ENCODE measurements at places on chromosomes 4 and X.

- H3K4me1 ChIP-seq: no peaks in the 10 kb centered on the region
- no peak overlapping the region for H3K27ac ChIP-seq
- peak; percentile 34 for DNase-seq
- H3K27me3 ChIP-seq: no peaks in the 10 kb centered on the region
Observed at GRCh38 chrX:103716962-103717361, 6.3 kb downstream of the TMEM31 start.

GRCh38 chrX:38089173-38089982 is 83.0 kb downstream of the SYTL5 start:
- no peak overlapping the region for H3K27ac ChIP-seq
- H3K4me1 ChIP-seq: no peaks in the 10 kb centered on the region
- no peak for DNase-seq
- H3K27me3 ChIP-seq: no peaks in the 10 kb centered on the region

GRCh38 chrX:56026815-56027214 is 205.3 kb upstream of the KLF8 start:
- no peak overlapping the region for H3K4me3 ChIP-seq
- H3K27ac ChIP-seq: no peak overlapping the region
- H3K36me3 ChIP-seq: no peaks in the 10 kb centered on the region
- no peak for DNase-seq
- no peaks in the 10 kb centered on the region for H3K27me3 ChIP-seq

DNA sequence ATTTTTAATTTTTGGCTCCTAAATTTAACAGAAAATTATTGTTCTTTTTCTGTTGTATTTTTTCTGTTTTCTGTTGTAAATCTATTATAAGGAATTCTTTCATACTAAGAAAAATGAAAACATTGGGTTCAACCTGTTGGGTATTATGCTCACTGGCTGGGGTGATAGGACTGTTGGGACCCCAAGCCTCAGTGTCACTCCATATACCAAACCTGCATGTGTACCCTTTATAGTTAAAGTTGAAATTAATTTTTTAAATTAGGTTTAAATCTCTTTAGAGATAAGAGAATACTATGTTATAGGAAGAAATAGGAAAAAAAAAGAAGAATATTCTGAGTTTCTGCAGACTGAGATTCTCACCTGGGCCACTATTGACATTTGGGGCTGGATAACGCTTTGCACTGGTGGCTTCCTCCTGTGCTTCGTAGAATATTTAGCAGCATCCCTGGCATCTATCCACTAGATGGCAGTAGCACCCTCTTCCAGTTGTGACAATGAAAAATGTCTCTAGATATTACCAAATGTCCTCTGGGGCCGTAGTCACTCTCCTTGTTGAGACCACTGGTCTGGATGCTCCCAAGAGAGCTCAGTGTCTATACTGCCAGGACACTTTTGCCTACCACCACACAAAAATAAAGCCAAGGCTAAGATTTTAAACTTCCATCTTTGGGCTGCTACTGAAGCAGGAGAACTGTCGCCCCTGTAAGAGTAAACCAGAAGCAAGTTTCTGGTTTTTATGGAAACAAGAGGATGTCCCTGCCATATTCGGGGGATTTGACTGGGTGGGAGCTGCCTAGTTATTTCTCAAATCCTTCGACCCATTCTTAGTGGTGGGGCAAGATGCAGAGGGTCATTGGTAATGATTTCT is 22.4 kb upstream of the CLTRN start:
- no peaks in the 10 kb centered on the region for H3K4me1 ChIP-seq
- no peaks in the 10 kb centered on the region for H3K36me3 ChIP-seq
- no peak overlapping the region for H3K4me3 ChIP-seq
- DNase-seq: no peak
- H3K27ac ChIP-seq: no peak overlapping the region

- H3K4me3 ChIP-seq: no peak overlapping the region
- no peaks in the 10 kb centered on the region for H3K27me3 ChIP-seq
- no peak for DNase-seq
- H3K36me3 ChIP-seq: no peaks in the 10 kb centered on the region
- H3K4me1 ChIP-seq: no peaks in the 10 kb centered on the region
- H3K27ac ChIP-seq: no peak overlapping the region
Observed at GRCh38 chrX:133654811-133655210, 239.5 kb upstream of the GPC4 start.

DNA sequence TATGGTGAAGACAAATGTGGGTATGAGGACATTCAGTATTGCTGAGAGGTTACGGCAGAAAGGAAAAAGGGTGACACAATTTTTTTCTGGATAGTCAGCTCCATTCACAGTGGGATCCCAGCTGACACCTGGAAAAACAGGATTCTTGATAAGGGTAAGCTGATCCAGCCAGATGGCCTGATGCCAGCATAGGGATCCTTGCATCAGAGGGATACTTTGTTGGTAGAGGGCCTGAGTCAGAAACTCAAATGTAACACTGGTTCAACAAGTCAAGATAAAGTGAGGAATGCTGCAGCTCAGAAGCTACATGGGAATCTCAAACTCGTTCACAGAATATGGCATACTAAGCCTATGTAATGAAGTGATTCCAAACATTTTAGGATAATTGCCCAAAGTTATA is 726.7 kb downstream of the C4orf33 start:
- no peak overlapping the region for H3K4me3 ChIP-seq
- H3K27ac ChIP-seq: no peak overlapping the region
- no peaks in the 10 kb centered on the region for H3K4me1 ChIP-seq
- no peaks in the 10 kb centered on the region for H3K36me3 ChIP-seq

DNA sequence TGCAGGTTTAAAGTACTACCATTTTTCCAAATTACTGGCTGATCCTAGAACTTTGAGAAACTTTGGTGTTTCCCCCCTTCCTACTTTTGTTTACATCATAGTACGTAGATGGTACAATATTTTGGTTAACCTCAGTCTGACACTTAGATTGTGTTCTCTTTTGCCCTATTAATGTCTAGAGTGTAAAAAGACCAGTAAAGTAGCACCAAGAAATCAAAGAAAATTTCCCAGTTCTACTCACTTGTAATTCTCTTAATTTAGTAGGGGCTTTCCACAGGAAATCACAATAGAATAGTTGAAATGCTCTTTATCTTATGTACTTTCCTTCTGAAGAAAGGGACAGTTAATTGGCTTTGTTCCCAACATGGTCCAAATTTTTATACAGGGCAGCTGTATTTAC is 51.6 kb downstream of the NFKB1 start:
- no peaks in the 10 kb centered on the region for H3K36me3 ChIP-seq
- H3K4me1 ChIP-seq: peaks cover 2% of the 10 kb centered on the region
- no peak for DNase-seq
- H3K27me3 ChIP-seq: no peaks in the 10 kb centered on the region
- H3K27ac ChIP-seq: no peak overlapping the region

DNA sequence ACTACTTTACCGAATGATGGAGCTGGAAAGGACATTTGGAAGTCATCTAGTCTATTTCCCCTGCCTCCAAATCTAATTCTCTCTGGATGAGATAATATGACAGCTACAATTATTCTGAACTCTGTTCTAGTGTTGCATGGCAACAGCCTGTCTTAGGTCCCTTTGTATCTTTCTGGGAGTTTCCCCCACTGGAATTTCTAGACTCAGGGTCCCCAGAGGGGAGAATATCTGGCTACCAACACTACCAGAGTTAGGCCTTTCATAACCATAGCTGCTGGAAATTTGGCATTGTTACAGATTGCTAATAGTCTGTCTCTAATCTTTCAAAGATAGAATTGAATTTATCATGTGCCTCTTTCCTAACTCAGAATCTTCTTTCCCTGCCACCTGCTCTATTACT is 4.5 kb downstream of the MSN start:
- DNase-seq: no peak
- no peaks in the 10 kb centered on the region for H3K4me1 ChIP-seq
- peak overlapping the region; percentile 9 for H3K4me3 ChIP-seq
- peaks cover 1% of the 10 kb centered on the region for H3K36me3 ChIP-seq
- H3K27ac ChIP-seq: no peak overlapping the region

DNA sequence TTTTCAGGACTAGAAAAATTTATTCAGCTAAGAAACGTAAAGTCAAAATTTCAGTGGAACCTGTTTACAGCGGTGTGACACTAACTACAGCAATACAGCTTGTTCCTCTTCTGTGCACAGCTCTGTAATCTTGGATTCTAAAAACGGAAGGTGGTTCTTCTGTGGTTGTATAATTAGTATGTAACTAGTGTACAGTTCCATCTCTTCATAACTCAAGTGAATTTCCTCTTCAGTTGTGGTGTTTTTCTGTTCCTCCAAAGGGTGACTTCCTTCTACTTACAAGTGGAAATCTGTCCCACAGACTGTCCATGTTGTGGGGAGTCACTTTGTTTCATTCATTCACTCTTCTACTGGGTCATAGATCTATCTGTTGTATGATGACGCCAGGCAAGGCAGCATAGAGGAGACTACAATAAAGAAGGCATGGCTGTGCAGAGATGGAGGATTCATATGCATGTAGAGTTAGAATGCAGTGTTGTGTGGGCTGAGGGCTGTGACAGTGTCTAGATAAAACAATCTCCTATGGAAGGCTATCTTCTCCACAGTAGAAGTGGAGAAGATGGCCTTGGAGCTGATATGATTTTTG is 5.4 kb downstream of the DAPP1 start:
- H3K27ac ChIP-seq: no peak overlapping the region
- H3K27me3 ChIP-seq: no peaks in the 10 kb centered on the region
- H3K4me3 ChIP-seq: no peak overlapping the region
- no peaks in the 10 kb centered on the region for H3K36me3 ChIP-seq

DNA sequence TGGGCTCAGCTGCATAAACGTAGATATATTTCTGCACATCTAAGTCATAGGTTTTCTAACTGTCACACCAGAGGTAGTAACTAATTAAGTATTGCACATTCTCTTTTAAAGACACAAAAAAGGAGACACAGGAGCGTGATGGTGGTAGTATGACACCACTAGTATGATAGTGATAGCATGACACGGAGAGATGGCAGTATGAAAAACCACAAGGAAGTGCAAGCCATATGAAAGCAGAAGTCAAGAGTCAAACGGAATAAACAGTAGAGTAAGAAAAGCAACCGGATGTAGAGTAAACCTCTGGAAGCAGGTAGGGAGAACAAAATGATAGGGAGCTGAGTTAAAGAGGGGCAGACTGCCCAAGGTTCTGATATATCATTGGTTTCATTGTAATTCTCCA is 382.2 kb upstream of the INTU start:
- no peak overlapping the region for H3K27ac ChIP-seq
- H3K4me3 ChIP-seq: no peak overlapping the region
- no peaks in the 10 kb centered on the region for H3K36me3 ChIP-seq
- DNase-seq: no peak
- H3K4me1 ChIP-seq: no peaks in the 10 kb centered on the region

DNA sequence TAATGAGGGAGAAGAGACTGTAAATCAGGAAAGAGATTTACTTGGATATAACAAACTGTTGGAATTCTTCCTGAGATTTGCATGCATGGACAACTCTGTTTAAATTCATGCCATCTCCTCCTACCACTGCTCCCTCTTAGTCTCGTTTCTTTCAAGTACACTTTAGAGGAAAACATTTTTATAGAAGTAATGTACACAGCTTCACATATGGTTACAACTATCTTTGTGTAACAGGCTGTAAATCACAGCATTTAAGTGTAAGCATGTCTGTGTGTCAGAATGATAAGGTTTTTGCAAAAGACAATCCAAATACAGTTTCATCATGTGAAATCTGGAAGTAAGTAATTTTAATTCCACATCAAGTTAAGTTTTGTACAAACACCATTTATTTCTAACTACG is 21.5 kb upstream of the ENPEP start:
- H3K27ac ChIP-seq: no peak overlapping the region
- no peaks in the 10 kb centered on the region for H3K27me3 ChIP-seq
- no peaks in the 10 kb centered on the region for H3K36me3 ChIP-seq
- H3K4me3 ChIP-seq: no peak overlapping the region
- no peak for DNase-seq

DNA sequence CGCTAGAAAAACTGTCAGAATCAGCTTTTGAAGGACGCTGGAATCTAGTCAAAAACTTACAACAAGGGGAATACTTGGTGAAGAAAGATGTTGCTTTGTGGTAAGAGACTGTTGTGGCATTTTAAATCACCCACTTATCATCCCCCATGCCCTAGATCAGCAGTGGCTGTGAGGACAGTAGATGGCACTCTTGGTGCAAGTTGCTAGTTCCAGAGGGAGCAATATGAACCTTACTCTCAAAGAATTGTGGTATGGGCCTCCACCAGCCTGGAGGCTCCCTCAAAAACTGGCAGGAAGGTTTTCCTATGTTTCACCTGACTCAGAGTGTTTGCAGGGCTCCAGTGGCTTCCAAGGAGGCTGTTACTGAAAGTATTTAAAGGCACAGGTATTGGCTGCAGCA is 37.7 kb upstream of the SLC16A2 start:
- H3K4me3 ChIP-seq: no peak overlapping the region
- no peak for DNase-seq
- H3K36me3 ChIP-seq: no peaks in the 10 kb centered on the region
- no peaks in the 10 kb centered on the region for H3K4me1 ChIP-seq

DNA sequence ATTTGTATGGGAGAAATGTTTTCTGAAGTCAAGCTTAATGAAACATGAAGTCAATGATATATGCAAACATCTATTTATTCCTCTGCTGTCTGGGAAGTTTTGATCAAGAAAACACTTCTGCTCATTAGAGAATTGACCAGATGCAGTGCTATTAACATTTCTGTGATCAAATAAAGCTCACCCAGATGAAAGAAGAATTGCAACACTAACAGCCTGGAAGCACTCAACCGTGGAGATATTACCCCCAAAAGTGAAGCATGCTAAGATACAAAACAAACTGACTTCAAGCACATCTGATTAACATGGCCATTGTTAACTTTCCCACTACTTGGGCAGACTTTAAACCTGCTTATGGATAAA is 73.7 kb upstream of the GUCY1A1 start:
- H3K4me3 ChIP-seq: no peak overlapping the region
- H3K27ac ChIP-seq: no peak overlapping the region
- DNase-seq: no peak

DNA sequence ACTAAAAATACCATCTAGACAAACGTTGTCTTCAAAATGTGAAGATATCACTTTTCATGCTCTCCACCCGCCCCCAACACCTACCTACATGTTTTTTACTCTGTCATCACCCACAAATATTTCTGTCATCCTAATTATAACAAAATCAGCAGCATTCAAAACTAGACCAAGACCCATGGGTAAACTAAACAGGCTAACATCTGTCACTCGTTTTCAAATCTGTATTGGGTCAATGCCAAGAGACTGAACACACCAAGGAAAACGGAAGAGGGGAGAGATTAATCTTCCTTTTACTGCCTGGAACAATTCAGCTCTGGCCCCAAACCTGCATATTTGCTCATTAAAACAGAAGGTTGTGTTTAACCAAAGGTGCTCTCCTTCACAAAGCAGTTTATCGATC is 17.5 kb downstream of the FAM184B start:
- no peaks in the 10 kb centered on the region for H3K36me3 ChIP-seq
- no peaks in the 10 kb centered on the region for H3K27me3 ChIP-seq
- no peaks in the 10 kb centered on the region for H3K4me1 ChIP-seq
- no peak for DNase-seq

DNA sequence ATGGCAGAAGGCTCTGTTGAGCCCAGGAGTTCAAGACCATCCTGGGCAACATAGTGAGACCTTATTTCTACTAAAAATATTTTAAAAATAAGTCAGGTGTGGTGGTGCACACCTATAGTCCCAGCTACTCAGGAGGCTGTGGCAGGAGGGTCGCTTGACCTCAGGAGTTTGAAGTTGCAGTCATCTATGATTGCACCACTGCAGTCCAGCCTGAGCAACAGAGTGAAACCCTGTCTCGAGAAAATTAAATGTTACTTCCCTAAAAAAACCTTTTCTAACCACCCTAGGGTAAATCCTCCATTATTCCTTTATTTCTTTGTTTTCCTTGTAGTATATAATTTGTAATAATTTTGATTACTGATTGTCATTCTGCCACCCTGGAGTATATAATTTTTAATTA is 7.9 kb downstream of the FAM200B start:
- H3K36me3 ChIP-seq: no peaks in the 10 kb centered on the region
- DNase-seq: no peak
- H3K27me3 ChIP-seq: no peaks in the 10 kb centered on the region
- no peaks in the 10 kb centered on the region for H3K4me1 ChIP-seq
- H3K27ac ChIP-seq: no peak overlapping the region
- no peak overlapping the region for H3K4me3 ChIP-seq

Measured in aorta (tissue), 5 donors.